SW 1271 (cell line): ENCODE measurements at places on chromosomes 2 and 18.

DNA sequence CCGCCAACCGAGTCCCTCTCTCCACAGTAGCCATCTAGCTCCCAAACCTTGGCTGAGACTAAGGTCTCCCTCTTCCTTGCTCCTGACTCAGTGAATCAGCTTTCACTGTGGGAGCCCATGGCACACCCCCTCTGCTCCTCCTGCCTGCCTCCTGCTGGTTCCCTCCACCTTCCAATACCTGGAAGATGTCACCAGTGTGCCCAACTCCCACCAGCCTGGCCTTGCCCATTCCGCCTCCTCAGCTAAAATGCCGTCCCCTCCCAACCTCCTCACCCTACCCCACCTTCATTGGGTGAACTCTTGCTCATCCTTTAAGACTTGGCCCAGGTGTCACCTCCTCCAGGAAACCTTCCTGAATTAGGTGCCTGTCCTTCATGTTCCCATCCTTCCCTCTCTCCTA is 129.9 kb upstream of the SMAD2 start:
- no peak for DNase-seq

DNA sequence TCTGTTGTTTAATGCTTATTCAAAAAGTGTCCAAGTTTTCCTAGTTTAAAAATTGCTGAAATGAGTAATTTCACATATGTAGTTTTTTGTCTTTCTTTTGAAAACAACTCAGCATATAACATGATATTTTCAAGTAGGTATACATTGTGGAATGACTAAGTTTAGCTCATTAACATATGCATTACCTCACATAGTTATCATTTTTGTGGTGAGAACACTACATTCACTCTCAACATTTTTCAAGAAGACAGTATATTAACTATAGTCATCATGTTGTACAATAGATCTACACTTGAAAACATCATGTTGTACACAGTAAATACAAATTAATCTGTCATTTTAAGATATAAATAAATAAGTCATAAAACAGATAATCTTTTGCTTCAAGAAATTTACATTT is 340.0 kb downstream of the CCDC85A start:
- DNase-seq, result no peak

DNA sequence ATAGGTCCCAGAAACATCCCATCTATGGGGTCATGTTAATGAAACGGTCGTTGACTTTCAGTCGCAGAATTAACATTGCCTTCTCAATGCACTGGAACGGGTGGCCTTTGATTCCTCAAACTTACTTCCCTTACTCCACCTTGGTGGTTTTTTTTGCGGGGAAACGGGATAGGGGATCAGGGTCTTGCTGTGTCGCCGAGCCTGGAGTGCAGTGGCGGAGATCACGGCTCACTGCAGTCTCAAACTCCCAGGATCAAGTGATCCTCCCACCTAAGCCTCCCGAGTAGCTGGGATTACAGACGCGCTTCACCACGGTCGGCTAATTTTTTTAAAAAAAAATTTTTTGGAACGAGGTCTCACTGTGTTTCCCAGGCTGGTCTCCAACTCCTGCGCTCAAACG is 754 bp downstream of the ATG16L1 start:
- DNase-seq, result no peak

GRCh38 chr18:40216856-40217255 is 1738.2 kb upstream of the PIK3C3 start:
- no peak for DNase-seq

DNA sequence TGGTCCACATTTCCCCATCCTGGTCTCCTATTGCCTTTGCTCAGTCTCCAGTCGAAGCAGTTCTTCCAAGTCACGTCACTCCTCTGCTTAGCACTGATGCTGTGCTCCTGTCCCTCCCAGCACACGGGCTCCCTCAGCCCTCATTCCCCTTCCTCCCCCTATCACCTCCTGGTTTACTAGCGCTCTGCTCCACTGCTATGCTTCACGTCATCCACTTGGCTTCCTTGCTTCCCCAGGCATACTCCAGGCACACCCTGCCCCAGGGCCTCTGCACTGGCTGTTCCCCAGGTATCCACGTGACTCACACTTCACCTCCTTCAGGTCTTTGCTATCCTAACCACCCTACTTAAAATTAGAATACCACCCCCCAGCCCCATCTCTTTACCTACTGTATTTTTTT is 269.3 kb downstream of the GLI2 start:
- no peak for DNase-seq

DNA sequence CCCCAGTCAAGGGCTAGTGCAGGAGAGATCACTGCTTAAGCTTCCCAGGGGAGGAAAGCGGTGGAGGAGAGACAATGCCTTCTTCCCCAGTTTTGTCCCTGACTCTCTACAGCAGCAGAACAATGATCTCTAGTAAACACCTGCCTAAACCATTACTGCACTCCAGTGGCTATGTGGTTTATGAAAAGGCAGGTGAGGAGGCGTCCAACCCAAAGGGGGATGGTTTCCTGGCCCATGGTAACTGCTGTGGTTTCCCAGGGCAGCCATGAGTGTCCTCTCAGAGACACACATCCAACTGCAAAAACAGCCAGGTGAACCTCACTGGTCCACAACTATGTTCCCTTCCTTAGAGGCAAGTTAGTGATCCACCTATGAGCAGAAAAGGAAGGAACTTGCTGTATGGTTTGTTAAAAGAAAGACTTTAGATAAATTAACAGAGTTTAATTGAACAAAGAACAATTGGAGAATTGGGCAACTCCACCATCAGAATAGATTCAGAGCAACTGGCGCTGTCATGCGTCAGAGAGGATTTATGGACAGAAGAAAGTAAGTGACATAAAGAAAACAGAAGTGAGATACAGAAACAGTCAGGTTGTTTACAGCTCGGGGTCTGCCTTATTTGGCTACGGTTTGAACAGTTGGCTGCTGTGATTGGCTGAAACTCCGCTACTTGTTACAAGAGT is 4.8 kb upstream of the TTC39C start:
- no peak for DNase-seq

DNA sequence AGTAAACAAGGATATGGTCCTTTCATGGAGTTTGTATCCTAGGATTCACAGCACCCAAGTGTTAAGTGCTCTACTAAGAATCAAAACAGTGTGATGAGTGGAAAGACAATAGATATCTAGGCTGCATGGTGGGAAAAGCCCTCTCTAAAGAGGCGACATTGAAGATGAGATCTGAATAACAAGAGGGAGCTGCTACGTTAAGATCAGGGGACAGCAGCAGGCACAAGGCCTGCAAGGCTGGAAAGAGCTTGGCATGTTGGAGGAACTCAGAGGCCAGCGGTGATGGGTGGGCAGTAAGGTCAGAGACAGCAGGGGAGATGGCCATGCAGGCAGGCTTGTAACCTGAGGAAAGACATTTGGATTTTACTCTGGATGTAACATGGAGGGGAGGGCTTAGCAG is 177.5 kb downstream of the GFPT1 start:
- DNase-seq, result no peak

GRCh38 chr2:189347540-189347939 is 93.7 kb upstream of the WDR75 start:
- DNase-seq, result peak; percentile 84

GRCh38 chr2:28134262-28134812 is 243.8 kb downstream of the BABAM2 start:
- DNase-seq, result no peak

DNA sequence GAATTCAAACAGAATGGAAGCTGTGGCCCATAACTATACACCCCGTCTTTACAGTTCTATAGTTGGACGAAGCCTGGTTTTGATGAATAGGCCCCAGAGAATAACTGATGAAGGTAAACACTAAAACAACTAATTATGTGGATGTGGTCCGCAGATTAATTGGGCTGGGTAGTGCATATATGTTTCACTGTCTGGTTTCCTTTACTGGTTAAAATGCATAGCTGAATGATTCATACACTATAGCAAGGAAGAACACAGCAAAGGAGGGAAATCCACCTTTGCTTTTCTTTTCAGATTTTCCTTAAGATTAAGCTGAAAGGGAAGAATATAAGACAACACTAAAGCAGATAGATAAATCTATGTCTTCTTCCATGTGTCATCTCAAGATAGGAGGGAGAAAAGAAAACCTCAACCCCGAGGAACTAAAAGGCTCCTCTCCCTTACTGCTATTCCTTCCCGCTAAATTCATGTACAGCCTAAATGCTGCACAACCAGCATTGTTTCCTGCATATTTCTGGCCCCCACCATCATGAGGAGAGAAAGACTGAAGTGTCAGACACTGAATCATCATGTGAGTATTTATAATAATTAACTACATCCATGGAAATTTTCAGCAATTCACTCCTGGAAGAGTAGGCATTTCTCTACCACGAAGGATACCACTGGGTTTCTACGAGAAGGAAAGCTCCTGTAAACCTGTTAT is 297.1 kb upstream of the CCDC68 start:
- no peak for DNase-seq

- no peak for DNase-seq
Measured at GRCh38 chr2:196618661-196619060, 20.9 kb upstream of the CCDC150 start.

DNA sequence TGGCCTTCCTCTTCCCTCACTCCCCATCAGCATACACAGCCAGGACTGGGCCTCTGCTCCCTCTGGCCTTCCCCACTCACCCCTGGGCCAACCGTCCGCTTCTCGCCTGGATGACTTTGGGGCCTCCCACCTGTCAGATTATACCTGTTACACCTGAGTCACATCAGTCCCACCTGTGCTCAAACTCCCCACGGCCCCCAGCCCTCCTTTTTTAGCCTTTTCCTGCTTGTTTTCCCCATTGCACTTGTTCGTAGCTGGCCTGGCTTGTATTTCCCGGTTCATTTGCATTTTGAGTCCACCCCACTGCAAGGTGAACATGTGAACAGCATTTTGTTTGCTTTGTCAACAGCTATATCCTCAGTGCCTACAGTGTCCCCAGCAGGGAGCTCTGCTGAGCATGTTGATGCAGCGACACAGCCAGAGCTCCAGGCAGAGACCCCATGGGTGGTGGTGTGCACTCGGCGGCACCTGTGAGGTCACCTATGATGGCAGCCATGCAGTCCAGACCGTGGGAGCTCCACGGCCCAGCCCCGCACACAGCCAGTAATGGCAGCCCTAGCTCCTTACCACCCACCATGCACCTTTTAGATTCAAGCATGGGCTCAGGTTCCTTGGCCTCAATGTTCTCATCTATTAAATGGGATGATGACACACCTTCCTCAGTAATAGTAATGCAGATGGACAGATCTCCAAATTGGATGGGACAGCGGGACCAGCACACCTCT is 276.4 kb upstream of the HS6ST1 start:
- DNase-seq, result no peak

DNA sequence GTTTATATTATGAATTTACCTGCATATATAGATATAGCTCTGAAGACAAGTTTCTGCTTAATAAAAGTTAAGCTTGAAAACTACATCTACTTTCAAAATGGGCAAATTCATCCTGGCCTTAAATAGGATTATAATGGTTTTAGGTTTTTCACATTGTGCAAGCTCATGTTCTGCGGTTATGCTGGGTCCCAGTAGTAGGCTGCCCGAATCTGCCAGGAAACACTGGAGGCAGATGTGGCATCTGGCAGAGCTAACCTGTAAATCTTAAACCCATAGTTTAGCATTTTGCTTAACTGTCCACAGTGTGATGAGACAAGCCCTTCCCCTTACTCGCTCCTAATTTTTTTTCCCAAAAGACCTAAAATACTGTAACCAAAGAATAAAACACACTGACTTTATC is 234.2 kb downstream of the TCF4 start:
- no peak for DNase-seq
